Spinal cord (tissue), 10 donors: ENCODE measurements at places on chromosomes 12 and 14.

GRCh38 chr12:118981285-118982211 is at the start of gene SRRM4:
TSS of gene SRRM4 (plus strand) at chr12:118981541. CDS start at chr12:118981883, 342 bp downstream.
- H3K27me3 ChIP-seq = peaks cover 20% of the 10 kb centered on the region
- H3K4me3 ChIP-seq = peak within 1 kb of the TSS; percentile 41
- H3K27ac ChIP-seq = peak within 1 kb of the TSS; percentile 38

DNA sequence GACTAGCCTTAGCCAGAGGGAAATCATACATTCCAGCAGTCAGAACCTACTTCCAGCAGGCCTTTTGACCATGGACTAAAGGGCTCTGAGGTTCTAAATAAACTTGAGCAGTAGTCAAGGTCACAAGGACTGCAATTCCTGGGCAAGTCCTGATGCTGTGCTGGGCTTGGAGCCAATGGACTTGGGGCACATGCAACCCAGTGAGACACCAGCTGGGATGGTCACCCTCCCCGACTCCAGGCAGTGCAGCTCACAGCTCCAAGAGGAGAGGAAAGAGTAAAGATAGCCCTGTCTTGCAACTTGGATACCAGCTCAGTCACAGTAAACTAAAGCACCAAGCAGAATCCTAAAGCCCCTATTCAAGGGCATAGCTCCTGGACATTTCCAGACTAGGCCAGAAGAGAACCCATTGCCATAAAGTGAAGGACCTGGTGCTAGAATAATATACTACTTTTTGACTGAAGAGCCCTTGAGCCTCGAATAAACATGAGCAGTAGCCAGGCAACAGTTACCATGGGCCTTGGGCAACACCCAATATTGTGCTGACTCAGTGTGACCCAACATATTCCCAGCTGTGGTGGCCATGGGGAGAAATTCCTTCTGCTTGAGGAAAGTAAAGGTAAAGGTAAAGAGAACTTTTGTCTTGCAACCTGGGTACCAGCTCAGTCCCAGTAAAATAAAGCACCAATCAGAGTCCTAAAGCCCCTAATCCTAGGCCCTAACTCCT is 226.2 kb upstream of the CLEC14A start:
- H3K4me3 ChIP-seq = no peak overlapping the region
- no peaks in the 10 kb centered on the region for H3K4me1 ChIP-seq
- H3K27ac ChIP-seq = no peak overlapping the region
- H3K27me3 ChIP-seq = no peaks in the 10 kb centered on the region
- DNase-seq = no peak
- no peaks in the 10 kb centered on the region for H3K36me3 ChIP-seq

- H3K4me1 ChIP-seq = peaks cover 22% of the 10 kb centered on the region
- H3K4me3 ChIP-seq = no peak overlapping the region
- no peak for DNase-seq
- H3K27ac ChIP-seq = peak overlapping the region; percentile 3
Observed at GRCh38 chr14:52012635-52013034, 23.3 kb downstream of the RTRAF start.

- H3K36me3 ChIP-seq = no peaks in the 10 kb centered on the region
- no peak overlapping the region for H3K27ac ChIP-seq
- no peaks in the 10 kb centered on the region for H3K27me3 ChIP-seq
- peaks cover 11% of the 10 kb centered on the region for H3K4me1 ChIP-seq
Observed at GRCh38 chr14:92892589-92892988, 30.4 kb upstream of the CHGA start.

DNA sequence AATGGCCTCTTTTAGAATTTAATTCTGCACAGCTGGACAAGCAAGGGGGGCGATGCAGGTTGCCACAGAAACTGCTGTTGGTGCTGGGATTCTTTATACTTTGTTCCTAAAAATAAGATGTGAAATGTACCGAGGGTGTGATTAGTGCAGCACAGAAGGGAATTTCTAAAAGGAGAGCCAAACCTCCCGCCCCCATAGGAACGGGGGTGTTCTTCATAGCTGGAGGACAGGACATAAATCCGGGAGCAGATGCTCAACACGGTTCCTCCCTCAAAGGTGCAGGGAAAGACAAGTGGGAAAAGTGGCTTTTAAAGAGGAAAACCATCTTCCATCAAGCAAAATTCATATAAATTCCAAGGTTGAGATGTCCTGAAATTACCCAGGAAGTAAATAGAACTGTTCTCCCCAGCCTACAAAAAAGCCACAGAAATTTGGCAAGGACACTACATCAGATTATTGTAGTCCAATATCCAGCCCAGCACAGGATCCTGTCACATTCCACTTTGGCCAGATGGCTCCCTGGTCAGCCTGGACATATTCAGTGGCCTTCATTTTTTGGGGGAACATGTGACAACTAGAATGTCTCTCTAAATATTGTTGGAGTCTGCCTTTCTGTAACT is 51.4 kb upstream of the TMX1 start:
- H3K4me1 ChIP-seq = no peaks in the 10 kb centered on the region
- DNase-seq = no peak
- no peak overlapping the region for H3K27ac ChIP-seq
- no peaks in the 10 kb centered on the region for H3K27me3 ChIP-seq
- H3K36me3 ChIP-seq = no peaks in the 10 kb centered on the region
- no peak overlapping the region for H3K4me3 ChIP-seq

DNA sequence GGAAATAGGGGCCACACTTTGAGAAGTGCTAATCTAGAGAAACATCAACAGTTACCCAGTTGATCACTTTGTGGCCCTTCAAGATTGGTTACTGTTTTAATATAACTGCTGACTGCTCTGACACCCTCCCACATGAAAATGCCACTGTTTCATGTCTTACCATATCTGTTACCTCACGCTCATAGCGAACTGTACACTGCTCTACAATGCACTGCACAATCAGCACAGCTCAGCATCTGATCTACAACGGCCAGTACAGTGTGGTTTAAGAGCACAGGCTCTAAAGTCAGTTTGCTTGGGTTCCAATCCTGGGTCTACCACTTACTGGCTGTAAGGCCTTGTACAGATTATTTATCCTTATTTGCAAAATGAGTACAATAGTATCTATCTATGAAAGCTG is 39.1 kb downstream of the SPPL3 start:
- H3K27ac ChIP-seq = no peak overlapping the region
- DNase-seq = no peak
- H3K36me3 ChIP-seq = peaks cover 7% of the 10 kb centered on the region
- no peaks in the 10 kb centered on the region for H3K4me1 ChIP-seq
- no peak overlapping the region for H3K4me3 ChIP-seq

DNA sequence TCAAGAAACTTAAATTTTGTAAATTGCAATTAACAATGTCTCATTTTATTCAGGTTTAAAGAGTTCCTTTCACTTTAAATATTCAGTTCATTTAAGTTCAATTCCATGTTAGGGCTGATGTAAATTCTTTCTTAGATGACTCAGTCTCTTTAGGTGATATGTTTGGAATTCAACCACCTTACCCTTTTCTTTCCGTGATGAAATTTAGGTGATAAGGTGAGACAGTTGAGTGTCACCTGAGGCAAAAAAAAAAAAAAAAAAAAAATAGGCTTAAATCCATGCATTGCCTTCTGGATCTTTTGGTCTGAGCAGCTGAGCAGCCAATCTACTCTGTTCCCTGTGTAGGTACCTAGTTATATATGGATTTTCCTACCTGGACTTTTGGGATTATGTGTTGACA is 299.5 kb downstream of the DAD1 start:
- no peaks in the 10 kb centered on the region for H3K4me1 ChIP-seq
- no peaks in the 10 kb centered on the region for H3K27me3 ChIP-seq
- DNase-seq = no peak

GRCh38 chr12:22046968-22047390 is 961 bp downstream of the CMAS start:
- no peaks in the 10 kb centered on the region for H3K27me3 ChIP-seq
- peak overlapping the region; percentile 88 for H3K27ac ChIP-seq

GRCh38 chr12:43011383-43011926 is 421.9 kb upstream of the PRICKLE1 start:
- H3K4me3 ChIP-seq = no peak overlapping the region
- H3K36me3 ChIP-seq = no peaks in the 10 kb centered on the region
- no peak overlapping the region for H3K27ac ChIP-seq
- no peaks in the 10 kb centered on the region for H3K27me3 ChIP-seq

GRCh38 chr12:46549527-46550265 is 177.1 kb upstream of the SLC38A2 start:
- no peaks in the 10 kb centered on the region for H3K27me3 ChIP-seq
- no peak overlapping the region for H3K27ac ChIP-seq
- no peaks in the 10 kb centered on the region for H3K4me1 ChIP-seq
- no peak overlapping the region for H3K4me3 ChIP-seq

DNA sequence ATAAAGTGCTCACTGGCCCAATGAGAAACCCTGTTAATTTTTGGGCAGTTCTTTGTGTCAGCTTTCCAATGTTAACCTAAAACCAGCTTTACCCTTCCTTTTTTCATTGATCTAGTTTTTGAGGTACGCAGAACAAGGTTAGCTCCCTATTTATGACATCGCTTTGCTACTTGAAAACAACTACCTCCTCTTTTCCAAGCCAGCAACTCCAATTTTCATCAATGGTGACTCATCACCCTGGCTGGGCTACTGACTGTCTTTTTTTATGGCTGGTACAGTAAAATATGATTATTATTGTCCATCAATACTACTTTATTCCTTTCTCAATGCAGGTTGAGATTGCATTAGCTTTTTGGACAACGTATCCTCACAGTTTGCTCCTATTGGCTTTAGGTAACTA is 22.5 kb upstream of the AKAP6 start:
- no peak for DNase-seq
- H3K4me3 ChIP-seq = no peak overlapping the region
- no peak overlapping the region for H3K27ac ChIP-seq
- no peaks in the 10 kb centered on the region for H3K27me3 ChIP-seq

- no peaks in the 10 kb centered on the region for H3K36me3 ChIP-seq
- H3K27ac ChIP-seq = peak overlapping the region; percentile 30
- no peak for DNase-seq
- H3K4me3 ChIP-seq = no peak overlapping the region
- H3K27me3 ChIP-seq = no peaks in the 10 kb centered on the region
Observed at GRCh38 chr12:32568228-32568627, 110.9 kb upstream of the DNM1L start.

GRCh38 chr14:76771437-76771980 is 10.2 kb downstream of the VASH1 start:
- no peak for DNase-seq
- peaks cover 85% of the 10 kb centered on the region for H3K4me1 ChIP-seq
- H3K36me3 ChIP-seq = peaks cover 82% of the 10 kb centered on the region
- H3K27me3 ChIP-seq = no peaks in the 10 kb centered on the region

GRCh38 chr14:91098591-91098990 is 15.3 kb upstream of the DGLUCY start:
- H3K36me3 ChIP-seq = no peaks in the 10 kb centered on the region
- no peak overlapping the region for H3K4me3 ChIP-seq
- no peaks in the 10 kb centered on the region for H3K27me3 ChIP-seq
- H3K27ac ChIP-seq = no peak overlapping the region
- DNase-seq = no peak

- peaks cover 6% of the 10 kb centered on the region for H3K4me1 ChIP-seq
- no peaks in the 10 kb centered on the region for H3K27me3 ChIP-seq
- no peak overlapping the region for H3K4me3 ChIP-seq
- no peaks in the 10 kb centered on the region for H3K36me3 ChIP-seq
- no peak for DNase-seq
Observed at GRCh38 chr12:89370850-89371249, 18.5 kb upstream of the DUSP6 start.

- H3K4me1 ChIP-seq = peaks cover 7% of the 10 kb centered on the region
- no peak for DNase-seq
- no peak overlapping the region for H3K4me3 ChIP-seq
- H3K27me3 ChIP-seq = no peaks in the 10 kb centered on the region
- H3K27ac ChIP-seq = no peak overlapping the region
Observed at GRCh38 chr12:29638528-29638927, 141.0 kb upstream of the OVCH1 start.

DNA sequence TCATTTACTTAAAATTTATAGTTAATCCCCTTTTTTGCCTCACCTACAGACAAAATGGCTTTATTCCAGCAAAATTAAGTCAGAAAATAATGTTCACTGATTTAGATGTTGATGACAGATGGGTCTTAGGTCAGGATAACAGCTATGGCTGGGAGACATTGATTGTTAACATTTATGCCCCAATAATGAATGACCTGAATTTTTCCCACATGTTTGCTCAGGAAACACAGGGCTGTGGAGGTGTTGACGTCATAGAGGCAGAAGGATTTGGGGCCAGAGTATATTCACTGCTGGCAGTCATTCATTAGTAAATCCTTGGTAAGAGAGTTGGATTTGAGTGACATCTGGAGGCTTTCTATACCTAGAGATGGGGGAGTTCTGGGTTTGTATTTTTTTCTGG is 121.3 kb downstream of the PDE3A start:
- no peak overlapping the region for H3K27ac ChIP-seq
- no peak overlapping the region for H3K4me3 ChIP-seq
- H3K4me1 ChIP-seq = peaks cover 2% of the 10 kb centered on the region
- no peaks in the 10 kb centered on the region for H3K27me3 ChIP-seq

- peaks cover 3% of the 10 kb centered on the region for H3K36me3 ChIP-seq
- H3K4me3 ChIP-seq = no peak overlapping the region
- DNase-seq = no peak
- no peaks in the 10 kb centered on the region for H3K27me3 ChIP-seq
- H3K4me1 ChIP-seq = peaks cover 16% of the 10 kb centered on the region
- no peak overlapping the region for H3K27ac ChIP-seq
Observed at GRCh38 chr14:72774894-72775620, 118.8 kb downstream of the DPF3 start.

GRCh38 chr14:92507174-92507768 is 6.3 kb upstream of the RIN3 start:
- no peak for DNase-seq
- no peak overlapping the region for H3K4me3 ChIP-seq
- no peaks in the 10 kb centered on the region for H3K36me3 ChIP-seq
- H3K27ac ChIP-seq = no peak overlapping the region
- no peaks in the 10 kb centered on the region for H3K4me1 ChIP-seq
- H3K27me3 ChIP-seq = peaks cover under 1% of the 10 kb centered on the region

DNA sequence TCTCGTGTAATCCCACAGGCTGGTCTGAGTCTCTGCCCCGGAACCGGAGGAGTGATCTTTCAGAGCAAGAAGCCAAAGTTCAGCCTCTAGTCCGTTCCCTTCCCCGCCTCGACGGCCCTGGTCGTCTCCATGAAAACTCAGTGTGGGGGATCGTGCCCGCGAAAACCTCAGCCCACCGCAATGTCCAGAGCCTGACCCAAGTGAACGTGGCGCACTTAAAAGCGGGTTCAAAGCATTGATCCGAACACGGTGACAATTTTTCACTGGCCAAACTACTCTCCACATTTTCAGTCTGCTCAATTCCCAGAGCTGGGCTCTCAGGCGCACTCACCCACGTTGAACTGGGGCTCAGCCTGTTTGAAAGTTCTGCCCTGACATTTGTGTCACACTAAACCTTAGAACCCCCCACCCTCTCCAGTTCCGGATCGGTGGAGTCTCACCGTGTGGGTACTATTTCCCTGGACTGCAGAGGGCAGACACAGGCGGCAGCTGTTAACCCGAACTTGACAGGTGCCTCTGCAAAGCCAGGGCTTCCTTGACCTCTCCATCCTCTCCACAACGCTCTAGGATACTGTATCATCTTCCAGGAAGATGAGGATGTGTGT is 886 bp upstream of the PRICKLE1 start:
- peaks cover 13% of the 10 kb centered on the region for H3K27me3 ChIP-seq
- peaks cover 19% of the 10 kb centered on the region for H3K4me1 ChIP-seq
- DNase-seq = peak; percentile 51
- H3K27ac ChIP-seq = peak overlapping the region; percentile 53
- H3K36me3 ChIP-seq = no peaks in the 10 kb centered on the region
